Activated CD4-positive, alpha-beta T cell treated with anti-CD3 and anti-CD28 coated beads, Interleukin-2, amount 50 U/mL, for 1 hour (primary cell): ENCODE measurements at places on chromosomes 13 and 19.

GRCh38 chr13:46717856-46718255 is 79.1 kb downstream of the ESD start:
- DNase-seq, result no peak

- no peak for DNase-seq
These were observed 32.8 kb downstream of the TMEM161A start for GRCh38 chr19:19105365-19106055.

DNA sequence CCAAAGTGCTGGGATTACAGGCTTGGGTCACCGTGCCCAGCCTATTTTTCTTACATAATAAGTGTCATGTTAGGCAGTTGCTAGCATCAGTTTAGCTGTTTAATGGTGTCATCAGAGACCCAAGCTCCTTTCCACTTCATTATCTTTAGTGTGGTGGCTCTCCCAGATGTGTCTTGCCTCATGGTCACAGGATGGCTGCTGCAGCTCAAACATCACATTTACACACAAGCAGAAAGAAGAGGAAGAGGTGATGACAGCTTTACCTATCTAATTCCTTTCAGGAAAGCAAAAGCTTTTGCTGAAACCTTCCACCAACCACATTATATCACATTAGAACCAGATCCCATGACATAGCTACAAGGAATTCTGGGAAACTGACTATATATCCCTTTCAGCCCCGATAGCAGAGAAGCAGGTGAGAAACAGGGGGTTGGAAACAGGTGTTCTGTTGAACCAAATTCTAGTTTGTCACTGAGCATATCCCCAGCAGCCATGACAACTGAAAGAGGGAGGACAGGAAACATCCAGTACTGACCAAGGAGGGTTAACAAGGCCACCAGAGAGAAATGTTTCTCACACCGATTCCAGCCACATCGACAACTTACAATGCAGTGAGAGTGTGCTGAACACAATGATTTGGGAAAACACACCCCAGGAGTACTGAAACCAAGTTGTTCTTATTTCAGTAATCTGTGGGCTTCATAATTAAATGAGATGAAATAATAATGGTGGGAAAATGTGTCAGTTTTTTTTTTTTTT is 617.0 kb downstream of the UQCRFS1 start:
- no peak for DNase-seq

GRCh38 chr19:55492362-55492944 is 4.2 kb downstream of the SSC5D start:
- DNase-seq, result no peak

- no peak for DNase-seq
These were observed 435.6 kb downstream of the PCDH9 start for GRCh38 chr13:66794340-66795031.

DNA sequence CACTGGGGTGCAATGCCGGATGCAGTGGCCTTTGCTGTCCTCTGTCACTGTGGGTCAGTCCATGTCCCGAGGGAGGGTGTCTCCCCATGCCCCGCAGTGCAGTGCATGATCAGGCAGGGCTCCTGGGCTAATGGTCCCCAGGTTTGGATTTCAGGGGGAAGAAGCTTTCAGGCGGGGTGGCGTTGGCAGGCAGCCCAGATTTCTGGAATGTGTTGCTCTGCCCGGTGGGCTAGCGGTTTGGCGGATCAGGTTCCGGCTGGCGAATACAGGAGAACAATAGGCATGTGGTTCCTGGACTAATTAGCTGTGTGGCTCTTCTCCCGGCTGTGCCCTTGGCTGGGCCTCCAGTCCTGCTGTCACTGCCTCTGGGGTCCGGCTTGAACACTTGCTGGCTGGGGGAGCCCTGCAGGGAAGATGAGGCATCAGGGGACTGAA is 141.3 kb downstream of the FGF9 start:
- DNase-seq, result no peak

- no peak for DNase-seq
These were observed 5.0 kb downstream of the RDH8 start for GRCh38 chr19:10018263-10018662.

GRCh38 chr13:33537676-33538075 is 252.1 kb upstream of the STARD13 start:
- no peak for DNase-seq

- DNase-seq, result no peak
These were observed 42.3 kb downstream of the RFX2 start for GRCh38 chr19:6067975-6068374.

- DNase-seq, result no peak
These were observed 364.9 kb downstream of the OXGR1 start for GRCh38 chr13:96629331-96629730.

- DNase-seq, result no peak
These were observed 321 bp upstream of the ZNF222 start for GRCh38 chr19:44024900-44025216.

DNA sequence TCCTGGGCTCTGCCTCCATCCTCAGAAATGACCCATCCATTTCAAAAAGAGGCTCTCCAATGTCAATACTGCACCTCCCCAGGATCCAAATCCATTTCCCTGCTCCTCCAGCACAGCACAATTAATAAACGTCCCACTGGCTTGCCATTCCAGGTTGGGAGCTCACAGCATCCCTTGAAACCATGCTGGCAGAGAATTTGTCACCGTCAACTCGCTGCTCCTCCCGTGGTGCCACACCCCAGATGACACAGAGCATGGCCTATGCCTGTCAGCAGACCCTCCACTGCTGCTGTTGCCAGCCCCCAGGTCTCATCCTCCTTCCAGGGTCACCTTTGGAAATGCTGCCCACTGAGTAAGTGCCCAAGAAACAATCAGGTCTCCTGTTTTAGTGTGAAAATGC is 53.0 kb upstream of the UQCRFS1 start:
- no peak for DNase-seq

DNA sequence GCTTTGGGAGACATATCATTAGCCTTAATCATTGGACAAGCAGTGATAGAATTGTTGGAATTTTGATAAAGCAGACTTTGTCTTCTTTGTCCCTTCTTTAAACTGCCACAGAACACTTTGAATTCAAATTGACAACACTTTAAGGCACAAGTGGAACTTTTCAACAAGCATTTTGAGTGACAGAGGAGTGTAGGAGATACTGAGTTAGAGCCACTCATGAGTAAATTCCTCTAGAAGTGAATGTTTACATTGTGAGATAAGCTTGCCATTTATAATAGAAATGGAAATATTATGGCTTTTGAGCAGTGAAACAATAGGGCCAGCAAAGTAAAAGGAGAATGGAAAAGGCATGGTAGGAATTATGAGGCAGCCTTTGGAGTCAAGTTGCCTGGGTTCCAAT is 515.8 kb downstream of the SLITRK6 start:
- DNase-seq, result no peak

DNA sequence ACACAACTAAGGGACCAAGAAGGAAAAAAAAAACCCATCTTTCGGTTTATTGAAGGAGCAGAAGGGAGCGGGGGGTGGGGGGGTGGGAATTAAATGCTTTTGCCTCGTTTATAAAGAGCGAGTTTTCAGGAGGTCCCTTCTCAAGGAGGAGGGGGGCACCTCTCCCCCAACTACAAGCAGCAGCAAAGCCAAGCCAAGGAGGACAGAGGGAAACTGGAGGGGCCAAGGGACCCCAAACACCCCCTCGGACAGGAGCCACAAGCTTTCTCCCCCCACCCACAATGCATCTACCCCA is 2.4 kb downstream of the IRF2BP1 start:
- no peak for DNase-seq

- DNase-seq, result no peak
These were observed 1.8 kb downstream of the PTGER1 start for GRCh38 chr19:14473073-14473977.

GRCh38 chr13:76968041-76968440 is 19.7 kb downstream of the ACOD1 start:
- DNase-seq, result no peak

DNA sequence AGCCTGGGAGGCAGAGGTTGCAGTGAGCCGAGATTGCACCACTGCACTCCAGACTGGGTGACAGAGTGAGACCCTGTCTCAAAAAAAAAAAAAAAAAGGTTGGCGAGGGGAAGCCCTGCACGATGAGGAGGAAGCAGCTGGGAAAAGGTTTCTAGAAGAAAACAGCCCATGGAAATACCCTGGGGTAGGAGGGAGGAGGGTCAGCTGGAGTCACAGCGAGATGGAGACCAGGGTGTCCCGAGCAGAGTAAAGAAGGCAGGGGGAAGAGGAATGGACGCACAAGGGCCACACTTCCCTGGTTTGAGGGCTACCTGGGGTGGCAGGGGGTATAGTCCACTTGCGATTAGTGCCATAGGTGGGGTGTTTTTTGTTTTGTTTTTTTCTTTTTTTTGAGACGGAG is 6.4 kb downstream of the KANK3 start:
- no peak for DNase-seq

- no peak for DNase-seq
These were observed 43.7 kb upstream of the ENOX1 start for GRCh38 chr13:43830497-43830881.

- no peak for DNase-seq
These were observed 465.0 kb downstream of the TSHZ3 start for GRCh38 chr19:30884146-30884812.

DNA sequence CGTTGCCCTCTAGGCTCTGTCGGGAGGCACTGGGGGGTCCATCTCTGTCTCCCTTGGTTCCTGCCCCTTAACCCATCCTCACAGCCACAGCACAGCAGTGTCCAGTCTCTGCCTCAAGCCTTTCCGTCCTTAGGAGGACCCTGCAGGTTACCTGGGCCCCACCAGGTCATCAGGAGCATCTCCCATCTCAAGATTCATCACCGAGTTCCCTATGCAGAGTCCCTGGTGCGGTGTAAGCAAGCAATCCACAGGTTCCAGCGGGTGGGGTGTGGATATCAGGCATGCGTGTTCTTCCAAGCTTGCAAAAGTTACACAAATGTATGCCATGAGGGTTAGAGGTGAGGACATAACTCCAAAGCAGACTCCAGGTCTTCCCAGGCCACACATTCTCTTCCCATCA is 20.9 kb upstream of the GAS6 start:
- DNase-seq, result no peak

- no peak for DNase-seq
These were observed 52.7 kb downstream of the STARD13 start for GRCh38 chr13:33232883-33233282.

DNA sequence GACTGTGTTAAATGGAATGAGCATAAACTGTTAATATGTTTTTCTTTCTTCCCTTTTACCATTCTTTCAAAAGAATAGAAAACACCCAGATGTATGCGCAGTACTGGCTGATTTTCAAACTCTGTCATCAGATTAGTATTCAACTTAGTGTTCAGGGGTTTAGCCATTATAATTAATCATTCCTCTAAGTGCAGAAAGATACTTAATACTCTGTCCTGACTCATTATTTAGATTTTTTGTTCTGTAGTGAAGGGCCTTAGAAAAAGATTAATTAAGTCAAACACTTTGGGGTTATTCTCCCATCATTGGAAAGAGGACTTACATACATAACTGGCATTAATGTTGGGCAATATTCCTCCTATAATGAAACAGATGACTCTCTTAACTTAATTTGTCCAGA is 1316.7 kb upstream of the SLC10A2 start:
- DNase-seq, result no peak
